CD4-positive, alpha-beta memory T cell (primary cell): ENCODE measurements at places on chromosomes 7 and 10. TPM values are rescaled to one million over a fixed set of nuclear protein-coding genes. Genes with fewer than 3 reads are reported as not detected.

The HKDC1 gene
- total RNA-seq: 3.5 TPM

The METTL27 gene
- 6.1 TPM for total RNA-seq

The OR2A5 gene
- total RNA-seq: not detected

The CPA4 gene
- not detected for total RNA-seq

The GHRHR gene
- not detected for total RNA-seq
